ENCODE measurements at places on chromosomes 7 and 10.

DNA sequence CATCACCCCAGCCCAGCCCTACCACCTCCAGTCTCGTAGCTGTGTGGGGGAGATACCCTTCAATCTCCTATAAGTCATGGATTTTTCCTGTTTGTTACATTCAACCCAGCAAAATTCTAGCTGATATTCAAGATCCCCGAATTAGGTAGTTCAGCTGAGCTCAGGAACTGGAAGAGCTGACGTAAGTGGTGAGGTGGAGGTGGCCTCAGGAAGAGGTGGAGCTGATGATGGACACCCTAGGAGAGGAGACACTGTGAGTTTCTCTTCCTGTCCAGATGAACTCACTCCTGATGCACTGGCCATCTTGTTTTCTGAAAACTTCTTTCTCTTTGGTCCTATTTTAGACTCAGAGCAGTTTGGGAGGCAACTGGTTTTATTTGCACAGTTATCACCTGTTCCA lies 90.5 kb upstream of the PITRM1 start:
- no peak for DNase-seq

DNA sequence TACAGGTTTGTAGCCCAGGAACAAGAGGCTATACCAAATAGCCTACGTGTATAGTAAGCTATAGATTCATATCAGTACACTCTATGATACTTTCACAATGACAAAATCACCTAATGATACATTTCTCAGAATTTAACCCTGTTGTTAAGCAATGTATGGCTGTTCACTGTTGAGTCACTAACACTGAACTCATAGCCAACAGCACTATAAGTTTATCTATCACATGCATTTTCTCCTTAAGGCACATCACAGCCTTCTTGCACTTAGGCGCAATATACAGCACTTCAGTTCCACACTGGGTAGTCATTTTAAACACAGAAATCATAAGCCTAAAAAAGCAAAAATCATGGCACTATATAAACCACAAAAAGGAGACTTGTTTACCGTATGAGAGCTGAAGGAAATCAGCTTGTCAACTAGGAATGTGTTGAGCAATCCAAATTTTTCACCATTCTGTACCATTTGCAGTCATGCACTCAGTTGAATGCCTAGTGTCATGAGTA lies 45.6 kb downstream of the ZNF438 start:
- no peak for DNase-seq

DNA sequence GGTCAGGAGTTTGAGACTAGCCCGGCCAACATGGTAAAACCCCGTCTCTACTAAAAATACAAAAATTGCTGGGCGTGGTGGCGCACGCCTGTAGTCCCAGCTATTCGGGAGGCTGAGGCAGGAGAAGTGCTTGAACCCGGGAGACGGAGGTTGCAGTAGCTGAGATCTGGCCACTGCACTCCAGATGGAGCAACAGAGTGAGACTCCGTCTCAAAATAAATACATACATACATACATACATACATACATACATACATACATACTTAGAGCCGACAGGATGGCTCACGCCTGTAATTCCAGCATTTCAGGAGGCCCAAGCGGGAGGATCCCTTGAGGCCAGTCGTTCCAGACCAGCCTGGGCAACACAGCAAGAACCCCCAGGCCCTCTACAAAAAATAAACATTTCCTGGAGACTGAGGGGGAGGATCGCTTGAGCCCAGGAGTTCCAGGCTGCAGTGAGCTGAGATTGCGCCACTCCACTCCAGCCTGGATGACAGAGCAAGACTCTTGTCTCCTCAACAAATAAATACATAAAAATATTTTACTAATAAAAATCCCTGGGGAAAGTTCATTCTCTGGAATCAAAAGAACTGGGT lies 90.9 kb upstream of the TNRC18 start:
- DNase-seq = no peak

- no peak for DNase-seq
These were observed 52.9 kb downstream of the C10orf120 start for GRCh38 chr10:122646511-122647382.

GRCh38 chr7:123836656-123837055 lies 8.3 kb upstream of the HYAL4 start:
- no peak for DNase-seq

DNA sequence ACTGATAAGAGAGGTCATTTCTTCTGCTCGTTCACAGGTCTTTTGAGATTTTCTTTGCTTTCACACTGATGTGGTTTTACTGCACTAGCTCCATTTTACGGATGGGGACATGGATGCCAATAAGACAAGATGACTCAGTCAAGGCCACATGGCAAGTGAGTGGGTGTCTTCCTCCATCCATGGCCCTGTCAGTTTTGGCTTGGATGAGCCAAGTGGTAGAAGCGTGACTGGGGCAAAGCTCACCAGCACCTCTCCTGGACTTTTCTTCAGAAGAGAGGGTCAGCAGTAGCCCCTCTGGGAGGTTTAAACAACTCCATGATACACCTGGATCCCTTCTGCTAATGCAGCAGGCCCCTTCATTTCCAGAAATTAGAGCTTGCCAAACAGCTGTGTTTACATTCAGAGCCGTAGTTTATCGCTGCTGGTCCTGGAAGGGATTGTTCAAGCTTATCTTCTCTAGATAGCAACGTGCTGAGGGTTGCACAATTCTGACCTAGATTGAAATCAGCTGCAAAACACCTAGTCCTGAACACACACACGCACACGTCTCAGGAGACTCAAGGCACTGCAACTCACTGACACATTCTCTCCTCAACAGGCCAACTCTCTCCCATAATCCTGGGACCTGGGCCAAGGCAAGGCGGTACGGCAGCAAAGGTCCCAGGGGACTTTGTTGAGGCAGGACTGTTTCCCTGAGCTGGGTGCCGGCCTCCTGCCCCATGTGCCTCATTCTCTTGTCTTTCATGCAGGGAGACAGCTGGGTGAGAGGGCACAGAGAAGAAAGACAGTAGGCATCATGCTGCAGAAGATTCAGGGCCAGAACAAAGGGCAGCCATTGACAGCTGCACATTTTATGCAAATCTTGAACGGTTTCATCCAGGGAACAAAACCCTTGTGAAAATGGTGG lies 14.2 kb upstream of the PDCD4 start:
- DNase-seq = peak; percentile 33

DNA sequence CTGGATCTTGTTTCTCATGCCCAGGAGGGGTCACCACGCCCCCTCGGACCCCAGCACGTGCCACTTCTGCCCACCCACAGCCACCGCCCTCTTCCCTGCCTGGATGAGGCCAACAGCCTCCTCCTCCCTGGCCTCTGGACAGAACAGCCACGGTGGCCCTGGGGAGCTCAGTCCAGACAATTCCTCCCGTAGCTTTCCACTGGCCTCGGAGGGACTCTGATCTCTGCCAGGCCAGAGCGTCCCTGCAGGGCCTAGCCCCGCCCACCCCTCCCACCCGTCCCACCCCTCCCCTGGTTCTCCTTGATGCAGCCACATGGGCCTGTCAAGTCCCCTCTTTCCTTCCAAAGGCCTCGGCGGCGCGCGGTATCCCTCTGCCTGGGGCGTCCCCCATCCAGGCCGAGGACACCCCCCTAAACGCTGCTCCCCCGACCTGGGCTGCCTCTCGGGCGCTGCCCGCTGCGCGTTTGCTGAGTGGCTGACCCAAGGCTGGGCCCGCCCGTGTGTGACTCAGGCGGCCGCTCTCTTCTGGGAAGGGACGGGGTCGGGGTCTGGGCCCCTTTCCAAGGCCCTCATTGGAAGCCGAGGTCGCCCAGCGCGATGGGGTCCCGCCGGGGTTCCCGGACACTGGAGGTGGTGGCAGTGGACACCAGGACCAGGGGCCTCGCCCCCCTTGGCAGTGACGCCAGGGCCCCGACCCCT lies 557 bp downstream of the TMEM120A start:
- no peak for DNase-seq

DNA sequence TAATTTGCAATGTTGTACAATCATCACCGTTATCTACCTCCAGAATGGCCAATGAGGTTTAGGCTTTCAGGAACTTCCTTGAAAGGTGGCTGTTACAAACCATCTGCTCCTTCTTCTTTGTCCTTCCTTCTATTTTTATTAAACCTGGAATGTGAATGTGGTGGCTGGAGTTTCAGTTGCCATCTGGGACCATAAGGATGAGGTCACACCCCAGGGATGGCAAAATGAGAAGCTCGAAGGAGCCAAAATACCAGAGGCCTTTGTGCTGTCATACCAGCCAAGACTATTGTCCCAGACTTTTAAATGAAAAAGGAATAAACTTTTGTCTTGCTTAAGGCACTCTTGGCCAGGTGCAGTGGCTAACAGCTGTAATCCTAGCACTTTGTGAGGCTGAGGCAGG lies 30.9 kb upstream of the LMTK2 start:
- DNase-seq = no peak

DNA sequence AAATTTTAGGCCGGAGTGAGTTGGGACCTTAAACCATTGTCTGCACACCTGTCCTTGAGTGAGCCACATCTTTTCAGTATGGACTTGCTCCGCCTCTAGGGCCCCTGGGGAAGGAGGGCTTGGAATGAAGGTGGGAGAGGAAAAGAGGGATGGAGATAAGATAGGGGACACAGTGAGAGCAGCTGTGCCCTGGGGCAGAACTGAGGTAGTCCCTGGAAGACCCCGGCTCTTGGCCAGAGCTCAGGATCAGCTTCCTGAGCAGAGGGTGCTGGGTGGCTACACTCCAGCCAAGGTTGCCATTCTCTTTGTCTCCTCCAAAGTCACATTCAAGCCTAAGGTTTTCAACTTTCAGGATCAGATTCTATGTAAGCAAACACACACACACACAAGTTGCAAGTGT lies 82.0 kb downstream of the MKI67 start:
- DNase-seq = no peak

GRCh38 chr10:133520193-133520738 lies 6.9 kb upstream of the CYP2E1 start:
- DNase-seq = peak; percentile 79

GRCh38 chr10:73586583-73586984 lies 4.6 kb downstream of the USP54 start:
- no peak for DNase-seq

GRCh38 chr10:16597656-16598055 lies 76.0 kb upstream of the C1QL3 start:
- DNase-seq = no peak

DNA sequence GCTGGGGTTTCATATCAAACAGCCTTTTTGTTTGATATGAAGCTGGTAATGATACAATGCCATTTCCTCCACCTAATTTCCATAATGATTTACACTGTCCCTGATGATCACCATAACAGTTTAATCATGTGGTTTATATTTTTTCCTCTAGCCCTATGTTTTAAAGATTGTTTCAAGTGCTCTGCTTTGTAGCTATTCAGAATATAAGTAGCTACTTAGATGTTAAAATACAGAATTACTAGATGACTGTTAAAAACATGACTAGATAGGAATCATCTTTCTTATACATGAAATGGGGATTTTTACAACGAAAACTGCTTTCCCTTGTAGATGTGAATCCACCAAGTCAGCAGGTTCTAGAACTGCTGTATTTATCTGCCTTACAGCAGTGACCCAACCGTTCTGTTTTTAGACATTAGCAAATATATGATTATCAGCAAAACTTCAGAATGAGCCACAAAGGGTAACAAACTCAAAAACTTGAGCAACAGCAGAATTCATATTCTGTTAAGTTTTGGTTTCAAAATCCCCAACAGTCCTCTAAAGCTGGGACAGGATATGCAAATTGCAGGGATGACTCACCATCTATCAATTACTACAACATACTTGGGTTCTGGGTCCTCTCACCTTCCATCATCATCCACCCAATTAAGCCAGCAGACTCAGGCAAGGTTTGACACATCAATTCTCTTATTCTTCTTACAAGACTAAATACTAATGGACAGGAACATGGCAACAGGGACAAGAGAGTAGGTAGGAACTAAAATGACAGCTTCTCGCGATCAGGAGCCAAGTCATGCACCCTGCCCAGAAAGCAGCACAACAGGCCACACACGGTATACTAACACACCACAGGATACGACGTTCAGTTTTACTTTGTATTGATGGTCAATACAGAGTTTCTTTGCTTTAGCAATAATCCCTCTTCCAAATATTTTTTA lies 83.9 kb downstream of the PIP4K2A start:
- no peak for DNase-seq

- no peak for DNase-seq
These were observed 38.9 kb upstream of the SLF2 start for GRCh38 chr10:100873827-100874326.

- DNase-seq = no peak
These were observed 23.4 kb downstream of the C10orf90 start for GRCh38 chr10:126647116-126647515.

- DNase-seq = no peak
These were observed 35.0 kb downstream of the LHFPL3 start for GRCh38 chr7:104363355-104363754.

All from hippocampal formation (tissue), 2 donors.